Adrenal gland (tissue), 19 donors: ENCODE measurements at places on chromosomes 2 and 18.

GRCh38 chr2:46051085-46051484 lies 246.1 kb upstream of the EPAS1 start:
- DNase-seq: no peak

DNA sequence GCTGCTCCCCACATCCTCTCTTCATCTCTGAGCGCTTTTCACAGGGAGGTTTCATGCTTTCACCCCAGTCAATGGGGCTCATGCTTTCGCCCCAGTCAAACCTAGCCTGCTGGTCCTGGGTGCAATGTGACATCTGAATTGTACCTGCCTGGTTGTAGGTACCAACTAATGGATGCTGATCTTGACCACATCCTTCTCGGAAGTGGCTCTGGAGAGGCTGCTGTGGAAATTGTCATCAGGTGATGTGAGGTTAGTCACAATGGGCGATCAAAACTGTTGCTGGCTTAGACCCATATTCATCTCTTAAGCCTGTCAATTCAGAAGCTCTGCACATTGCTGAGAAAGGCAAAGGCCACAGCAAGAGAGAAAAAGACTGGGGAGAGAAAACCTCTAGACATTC lies 32.7 kb upstream of the ALKAL2 start:
- DNase-seq: no peak

- no peak for DNase-seq
Observed at GRCh38 chr18:38010971-38011857, 445.6 kb upstream of the CELF4 start.

- no peak for DNase-seq
Observed at GRCh38 chr2:161990036-161990435, 84.0 kb downstream of the DPP4 start.

GRCh38 chr2:164922134-164922533 lies 33.2 kb downstream of the SLC38A11 start:
- DNase-seq: no peak

GRCh38 chr18:58335821-58336220 lies 291.8 kb downstream of the NEDD4L start:
- DNase-seq: no peak

DNA sequence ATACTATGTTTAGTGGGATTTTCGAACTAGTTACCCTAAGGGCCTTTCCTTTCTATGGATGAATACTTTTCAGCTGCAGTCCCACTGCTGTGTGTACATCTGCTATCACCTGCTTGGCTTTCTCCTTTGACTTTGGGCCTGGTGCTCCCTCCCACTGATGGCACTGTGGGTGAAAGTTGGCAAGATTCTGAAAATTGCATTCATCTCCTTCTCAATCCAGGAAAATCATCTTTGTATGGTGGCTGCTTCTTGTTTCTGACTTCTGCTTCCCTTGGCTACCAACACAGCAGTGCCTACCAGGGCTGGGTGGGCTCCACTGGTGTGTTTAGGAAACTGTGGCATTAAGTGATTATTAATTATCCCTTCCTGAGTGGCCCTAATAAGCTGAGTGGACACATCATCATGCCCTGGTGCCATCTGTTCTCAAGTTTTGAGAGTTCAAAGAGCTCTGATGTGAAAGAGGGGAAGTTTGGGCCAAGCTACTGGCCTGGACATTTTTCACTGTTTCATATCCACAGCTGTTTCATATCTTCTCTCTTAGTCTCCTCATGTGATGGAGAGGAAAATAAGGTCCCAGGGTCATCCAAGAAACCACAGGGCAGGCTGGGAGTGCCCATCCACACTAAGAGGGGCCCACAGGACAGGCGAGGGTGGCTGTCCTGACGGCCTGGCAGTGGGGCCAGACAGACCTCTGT lies 16.7 kb downstream of the HK2 start:
- no peak for DNase-seq

GRCh38 chr18:36441426-36442240 lies 144.1 kb downstream of the FHOD3 start:
- no peak for DNase-seq

DNA sequence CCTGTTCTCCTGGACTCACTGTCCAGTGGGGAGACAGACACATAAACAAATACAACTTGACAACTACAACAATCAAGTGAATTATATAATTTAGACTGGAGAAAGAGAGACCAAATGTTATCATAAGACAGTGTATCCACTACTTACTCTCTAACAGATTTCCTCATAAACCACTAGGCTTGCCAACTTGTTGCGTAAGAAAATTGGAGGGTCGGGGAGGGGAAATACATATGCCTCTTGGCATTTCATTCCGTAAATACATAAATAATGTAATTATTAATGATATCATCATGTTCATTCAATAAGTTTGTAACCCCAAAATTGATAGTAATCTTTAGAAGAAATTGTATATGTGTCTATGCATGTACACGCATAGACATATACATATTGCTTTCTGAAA lies 14.9 kb downstream of the RAB6D start:
- DNase-seq: no peak

GRCh38 chr2:224802407-224802806 lies 86.2 kb upstream of the CCDC195 start:
- DNase-seq: no peak

DNA sequence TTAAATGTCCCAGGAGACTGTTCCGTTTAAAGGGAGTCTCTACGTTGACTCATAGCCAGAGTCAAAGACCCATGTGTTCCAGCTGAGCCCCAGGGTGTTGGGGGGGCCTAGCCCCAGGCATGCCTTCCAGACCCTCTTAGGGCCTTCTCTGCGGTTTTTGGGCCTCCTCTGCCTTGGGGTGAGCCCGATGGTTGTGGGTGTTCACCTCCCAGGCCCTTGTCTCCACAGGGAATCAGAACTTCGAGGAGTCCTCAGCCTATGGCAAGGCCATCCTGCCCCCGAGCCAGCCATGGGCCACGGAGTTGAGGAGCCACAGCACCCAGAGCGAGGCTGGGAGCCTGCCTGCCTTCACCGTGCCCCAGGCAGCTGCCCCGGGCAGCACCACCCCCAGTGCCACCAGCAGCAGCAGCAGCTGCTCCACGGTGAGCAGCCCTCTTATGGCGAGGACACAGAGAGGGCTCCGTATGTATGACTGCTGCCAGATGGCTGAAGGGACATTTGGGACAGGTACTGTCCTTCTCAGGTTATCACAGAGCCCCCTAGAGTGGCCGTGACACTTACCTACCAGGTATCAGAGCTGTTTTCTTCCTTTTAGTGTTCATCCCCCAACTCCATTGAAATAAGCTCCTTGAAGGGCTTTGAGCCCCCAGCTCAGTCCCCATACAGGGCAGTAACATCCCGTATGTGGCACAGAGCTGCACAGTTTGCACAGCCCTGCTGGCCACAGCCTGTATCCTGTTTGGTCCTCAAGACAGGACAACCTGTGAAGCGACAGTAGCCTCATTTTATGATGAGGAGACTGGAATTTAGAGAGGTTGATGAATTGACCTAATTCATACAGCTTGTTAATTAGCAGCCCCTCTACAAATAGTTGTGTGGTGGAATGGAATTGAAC lies 80.7 kb downstream of the EPAS1 start:
- DNase-seq: no peak

GRCh38 chr2:68544811-68545210 lies 77.4 kb downstream of the APLF start:
- DNase-seq: no peak

DNA sequence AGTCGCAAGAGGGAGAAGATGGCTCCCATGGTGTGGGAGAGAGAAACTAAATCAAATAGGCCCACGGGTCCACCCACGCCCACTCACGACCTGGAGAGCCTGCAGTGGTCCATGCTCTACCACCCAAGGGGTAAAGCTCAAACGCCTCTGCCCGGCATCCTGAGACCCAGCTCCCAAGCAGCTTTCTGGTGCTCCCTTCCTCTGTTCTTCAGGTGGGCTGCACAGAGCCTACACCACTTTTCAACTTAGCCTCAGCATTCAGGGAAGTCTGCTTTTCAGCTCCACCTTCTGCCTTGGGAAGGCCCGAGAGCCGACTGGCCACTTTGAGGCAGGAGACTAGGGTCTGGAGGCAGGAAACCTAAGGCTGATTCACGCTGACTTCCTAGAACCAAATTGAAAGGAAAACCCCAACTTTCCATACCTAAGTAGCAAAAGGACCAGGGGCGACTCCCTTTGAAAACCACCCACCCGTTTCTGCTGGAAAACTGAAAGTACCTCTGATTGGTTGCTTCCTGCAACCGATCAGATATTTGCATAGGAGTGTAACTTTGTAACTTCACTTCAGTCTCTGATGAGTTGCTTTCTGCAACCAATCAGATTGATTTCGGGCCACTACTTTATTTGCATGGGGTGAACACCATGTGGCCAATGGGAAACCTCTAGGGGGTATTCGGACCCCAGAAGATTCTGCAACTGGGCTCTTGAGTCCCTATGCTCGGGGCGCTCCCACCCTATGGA lies 26.8 kb upstream of the SPATA3 start:
- DNase-seq: no peak

DNA sequence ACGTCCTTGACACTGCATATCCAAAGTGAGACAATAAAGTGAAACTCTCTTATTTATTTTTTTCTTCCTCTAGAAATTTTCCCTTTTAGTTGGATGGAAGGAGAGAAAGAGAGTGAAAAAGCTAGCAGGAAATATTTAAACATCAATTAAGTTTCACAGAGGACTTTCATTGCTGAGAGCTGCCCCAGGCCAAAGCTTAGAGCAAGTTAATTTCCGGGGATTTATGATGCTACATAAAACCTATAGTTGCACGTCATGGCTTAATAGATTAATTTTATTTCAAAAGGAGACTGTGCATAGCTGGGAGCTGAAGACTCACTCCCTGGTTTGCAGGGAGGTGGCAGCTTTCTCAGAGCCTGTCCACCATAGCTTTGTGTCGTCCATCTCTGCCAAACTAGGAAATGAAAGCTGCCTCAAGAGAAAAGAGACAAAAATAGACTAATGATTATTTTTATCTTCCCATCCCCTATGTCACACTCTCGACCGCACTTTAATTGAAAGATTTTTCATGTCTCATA lies 323.3 kb upstream of the RAB6C start:
- DNase-seq: no peak

GRCh38 chr2:12300019-12300602 lies 416.6 kb upstream of the TRIB2 start:
- no peak for DNase-seq

DNA sequence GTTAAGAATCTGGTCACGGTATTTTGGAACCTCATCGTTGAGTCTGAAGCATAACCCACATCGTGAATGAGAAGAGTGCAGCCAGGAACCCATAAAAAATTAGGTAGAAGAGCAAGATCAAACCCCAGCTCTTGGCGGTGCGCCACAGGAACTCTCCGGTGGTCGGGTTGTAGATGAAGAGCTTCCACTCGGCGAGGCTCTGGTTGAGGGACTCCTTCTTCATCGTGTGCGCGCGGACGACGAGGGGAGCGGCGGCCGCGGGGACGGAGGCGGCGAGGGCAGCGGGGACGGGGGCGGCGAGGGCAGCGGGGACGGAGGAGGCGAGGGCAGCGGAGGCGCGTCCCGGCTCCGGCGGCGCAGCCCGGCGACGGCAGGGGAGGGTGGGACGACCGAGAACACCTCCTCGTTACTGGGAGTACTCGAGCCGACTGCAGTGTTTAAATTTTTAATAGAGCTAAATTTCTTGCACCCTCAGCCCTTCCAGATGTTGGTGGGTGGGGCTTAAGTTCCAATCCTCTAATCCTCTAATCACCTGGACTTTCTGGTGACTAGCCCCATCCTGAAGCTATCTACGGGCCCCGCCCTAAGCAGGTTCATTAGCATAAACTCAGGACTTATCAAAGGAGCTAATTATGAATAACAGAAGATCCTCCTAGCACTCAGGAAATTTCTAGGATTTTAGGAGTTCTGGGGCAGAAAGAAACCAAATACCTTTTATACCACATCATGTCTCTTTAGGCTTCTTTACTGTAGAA lies 20.4 kb upstream of the PAPOLG start:
- DNase-seq: no peak
